Breast epithelium (tissue), 4 donors: ENCODE measurements at places on chromosomes 4 and X. TPM values are rescaled to one million over a fixed set of nuclear protein-coding genes. Genes with fewer than 3 reads are reported as not detected.

DNA sequence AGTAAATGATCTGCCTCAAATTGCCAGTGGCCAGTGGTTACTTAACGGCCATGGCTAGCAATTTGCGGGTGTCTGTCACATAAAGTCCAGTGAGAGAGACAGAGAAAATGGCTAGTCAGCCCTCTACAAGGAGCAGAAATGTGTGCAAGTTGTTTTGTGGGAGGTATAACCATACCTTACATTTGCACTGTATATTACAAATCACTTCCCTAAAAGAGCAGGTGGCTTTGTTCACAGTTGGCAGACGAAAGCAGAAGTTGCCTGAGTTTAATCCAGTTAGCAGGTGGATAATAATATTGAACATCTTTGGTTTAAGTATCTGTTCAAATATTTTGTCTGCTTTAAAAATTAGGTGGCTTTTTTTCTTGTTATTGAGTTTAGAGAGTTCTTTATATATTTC lies 15.6 kb downstream of the SRPX start:
- no peak for DNase-seq

DNA sequence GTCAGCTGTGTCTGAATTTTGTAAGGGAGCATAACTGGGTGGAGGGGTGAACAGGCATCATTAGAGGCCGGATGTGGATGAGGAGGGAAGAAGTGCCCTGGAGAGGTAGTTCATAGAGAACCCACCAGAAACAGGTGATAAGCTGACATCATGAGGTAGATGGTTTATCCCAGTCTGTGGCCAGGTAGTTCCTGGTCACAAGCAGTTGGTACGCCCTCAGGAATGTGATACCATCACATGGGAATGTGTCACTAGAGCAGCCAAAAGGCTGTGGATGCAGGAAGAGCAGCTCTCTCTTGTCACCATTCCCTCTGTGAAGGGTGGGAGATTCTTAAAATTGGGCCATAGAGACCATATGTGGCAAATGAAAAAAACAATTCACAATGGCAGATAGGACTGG lies 21.9 kb downstream of the MSN start:
- no peak for DNase-seq

- DNase-seq = no peak
These were observed 99.8 kb downstream of the TSPAN5 start for GRCh38 chr4:98558471-98559169.

Gene FGF13
- 18.1 TPM for total RNA-seq

- no peak for DNase-seq
These were observed 95.3 kb upstream of the MCF2 start for GRCh38 chrX:139803224-139803623.

Gene AMBN
- not detected for total RNA-seq

Gene RNF150
- total RNA-seq = 19.7 TPM

Gene IKBKG
- total RNA-seq = 15.2 TPM
